ENCODE measurements at places on chromosomes 2 and 18. TPM values are rescaled to one million over a fixed set of nuclear protein-coding genes. Genes with fewer than 3 reads are reported as not detected.

The C2orf80 gene
- total RNA-seq = not detected

The GALNT13 gene
- 10.7 TPM for total RNA-seq

The NAB1 gene
- total RNA-seq = 36.7 TPM

The SLC4A3 gene
- total RNA-seq = 3.7 TPM

The APOB gene
- total RNA-seq = not detected

The EGR4 gene
- 0.43 TPM for total RNA-seq

The OSR1 gene
- 5.8 TPM for total RNA-seq

The CFAP53 gene
- 0.19 TPM for total RNA-seq

The ATP6V1B1 gene
- total RNA-seq = 2.0 TPM

The ASB18 gene
- not detected for total RNA-seq

The MC5R gene
- not detected for total RNA-seq

Measured in A549 treated with ZK216348 at 1 μM for 4 hours (cell line).